ENCODE measurements at places on chromosomes 2 and 18. TPM values are rescaled to one million over a fixed set of nuclear protein-coding genes. Genes with fewer than 3 reads are reported as not detected.

Gene LRP2
- not detected for total RNA-seq

Gene SIX3
- total RNA-seq: not detected

Gene GPR155
- total RNA-seq: 4.8 TPM

Gene GAREM1
- 4.1 TPM for total RNA-seq

Gene MC5R
- total RNA-seq: not detected

Gene STPG4
- total RNA-seq: 0.37 TPM

All from smooth muscle cell of bladder (primary cell).